Inflammatory macrophage (primary cell): ENCODE measurements at places on chromosomes 3 and 15.

- no peak for DNase-seq
Measured at GRCh38 chr3:66037330-66037985, 1.3 kb downstream of the MAGI1 start.

GRCh38 chr3:131933665-131934064 lies 101.1 kb downstream of the CPNE4 start:
- DNase-seq: no peak

GRCh38 chr3:11452312-11452711 lies 180.1 kb downstream of the ATG7 start:
- DNase-seq: no peak

- DNase-seq: no peak
Measured at GRCh38 chr15:39770748-39771689, 11.6 kb downstream of the FSIP1 start.

- DNase-seq: no peak
Measured at GRCh38 chr3:19248143-19248542, 99.8 kb downstream of the KCNH8 start.

- DNase-seq: no peak
Measured at GRCh38 chr3:47298439-47298838, 15.7 kb downstream of the KLHL18 start.

DNA sequence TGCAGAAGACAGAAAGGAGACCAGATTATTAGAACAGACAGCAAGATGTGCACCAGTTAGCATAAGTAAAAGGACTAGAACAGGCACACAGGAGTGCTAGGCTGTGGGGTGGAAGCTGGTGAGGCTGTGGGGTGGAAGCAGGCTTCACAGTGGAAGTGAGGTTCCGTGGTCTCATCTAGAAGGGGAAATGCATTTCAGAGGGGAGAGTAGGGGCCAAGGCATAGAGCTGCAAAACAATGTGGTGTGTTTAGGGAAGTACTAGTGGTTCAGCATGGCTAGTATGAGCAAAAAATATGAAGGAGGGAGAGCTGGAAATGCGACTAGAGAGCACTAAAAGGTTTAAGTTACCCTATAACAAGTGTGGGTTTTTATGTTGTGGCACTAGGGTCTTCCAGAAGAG lies 6.5 kb downstream of the POPDC2 start:
- peak; percentile 50 for DNase-seq

DNA sequence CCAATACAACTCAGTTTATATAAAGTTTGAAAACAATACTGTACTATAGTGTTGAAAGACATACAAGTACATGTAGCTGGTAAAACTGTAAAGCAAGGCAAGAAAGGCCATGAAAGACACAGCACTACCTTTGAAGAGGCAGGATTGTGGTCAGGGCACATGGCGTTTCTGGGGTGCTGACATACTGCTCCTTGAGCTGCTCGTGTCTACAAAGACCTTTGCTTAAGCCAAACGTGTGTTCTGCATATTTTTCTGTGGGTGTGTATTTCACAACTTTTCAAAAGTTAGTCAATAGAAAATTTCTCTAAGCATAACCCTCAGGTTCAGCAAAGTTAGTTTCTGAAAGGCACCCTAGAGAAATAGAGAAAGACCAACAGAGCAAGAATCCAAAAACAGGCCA lies 14.1 kb upstream of the TOPAZ1 start:
- DNase-seq: peak; percentile 87

DNA sequence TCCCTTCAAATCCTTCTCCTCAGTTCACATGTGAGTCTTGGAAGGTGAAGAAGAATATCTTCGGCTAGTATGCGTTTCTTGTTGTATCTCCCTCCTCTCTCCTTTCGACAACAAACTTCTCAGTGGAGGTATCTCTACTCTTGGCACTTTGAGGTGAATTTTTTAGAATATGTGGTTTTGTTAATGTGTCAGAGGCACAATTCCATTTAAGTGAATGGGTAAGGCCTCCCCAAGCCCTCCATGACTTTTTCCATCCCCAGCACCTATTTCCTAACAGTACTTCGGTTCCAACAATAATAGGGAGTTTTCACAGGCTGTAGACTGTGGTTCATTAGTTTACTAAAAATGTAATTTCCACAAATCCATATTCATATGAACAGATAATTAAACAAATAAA lies 74.2 kb downstream of the TM4SF4 start:
- no peak for DNase-seq

DNA sequence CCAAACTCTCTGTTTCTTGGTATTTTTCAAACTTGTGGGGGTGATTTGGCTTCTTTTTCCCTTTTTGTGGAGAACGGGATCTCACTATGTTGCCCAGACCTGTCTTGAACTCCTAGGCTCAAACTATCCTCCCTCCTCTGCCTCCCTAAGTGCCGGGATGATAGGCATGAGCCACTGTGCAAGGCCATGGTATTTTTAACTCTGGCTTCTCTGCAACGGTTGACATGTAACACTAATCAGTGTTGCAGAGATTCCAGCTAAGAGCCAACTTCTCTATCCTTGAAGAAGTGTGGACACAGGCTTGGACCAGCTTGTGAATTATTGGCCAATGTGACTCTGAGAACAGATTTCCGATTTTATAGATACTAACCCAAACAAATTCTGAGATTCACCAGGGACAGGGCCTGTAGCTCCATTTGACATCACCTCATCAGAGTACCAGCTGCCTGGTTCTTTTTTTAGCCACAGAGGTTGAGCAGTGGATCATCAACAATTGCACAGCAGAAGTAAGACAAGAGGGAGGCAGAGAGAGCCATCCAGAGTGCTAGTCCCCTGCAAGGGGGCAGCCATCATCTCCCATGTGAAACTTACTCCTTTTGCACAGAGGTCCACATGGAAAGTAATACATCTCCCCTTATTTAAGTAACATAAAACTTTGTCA lies 98.1 kb upstream of the SYNPR start:
- DNase-seq: no peak

- DNase-seq: no peak
Measured at GRCh38 chr3:58121183-58121582, 89.6 kb downstream of the DNASE1L3 start.

- no peak for DNase-seq
Measured at GRCh38 chr3:128315313-128315712, 151.4 kb downstream of the DNAJB8 start.

- DNase-seq: peak; percentile 80
Measured at GRCh38 chr3:187773233-187774184, 28.2 kb upstream of the BCL6 start.

- peak; percentile 74 for DNase-seq
Measured at GRCh38 chr3:149813367-149814281, 609 bp downstream of the RNF13 start.

- DNase-seq: no peak
Measured at GRCh38 chr3:13544293-13544831, 4.6 kb upstream of the FBLN2 start.

GRCh38 chr15:66545255-66545654 lies 20.5 kb downstream of the LCTL start:
- no peak for DNase-seq

GRCh38 chr15:41989573-41990242 lies 17.4 kb upstream of the EHD4 start:
- peak; percentile 82 for DNase-seq

DNA sequence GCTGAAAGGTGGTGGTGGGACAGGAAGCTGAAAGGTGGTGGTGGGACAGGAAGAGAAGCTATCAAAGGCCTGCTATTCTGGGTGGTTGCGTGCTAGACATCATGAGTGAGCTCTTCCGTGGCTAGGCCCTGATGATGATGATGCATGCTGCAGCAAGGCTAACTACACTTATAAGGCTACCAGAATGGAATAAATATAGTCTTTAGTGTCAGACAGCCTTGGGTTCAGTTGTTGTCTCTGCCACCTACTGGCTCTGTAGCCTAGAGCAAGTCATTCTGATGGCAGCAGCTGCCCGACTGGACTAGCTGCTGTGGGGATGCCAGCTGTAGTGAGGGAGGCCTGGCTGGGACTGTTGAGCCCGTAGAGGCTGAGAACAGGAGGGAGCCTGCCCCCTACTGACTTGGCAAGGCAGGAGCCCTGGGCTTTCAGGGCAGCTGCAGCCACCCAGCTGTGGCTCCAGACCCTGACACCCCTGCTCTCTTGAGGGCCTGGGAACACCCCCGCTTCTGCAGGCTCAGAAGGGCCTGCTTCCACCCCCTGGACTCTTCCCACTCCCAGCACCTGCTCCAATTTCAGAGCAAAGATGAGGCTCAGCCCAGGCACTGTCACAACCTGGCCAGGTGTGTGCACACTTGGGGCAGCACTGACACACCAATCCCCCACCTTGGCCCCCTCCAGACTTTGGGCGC lies 21.4 kb upstream of the ZBED2 start:
- DNase-seq: no peak

- DNase-seq: no peak
Measured at GRCh38 chr15:40335938-40336743, 4.6 kb downstream of the CCDC9B start.

DNA sequence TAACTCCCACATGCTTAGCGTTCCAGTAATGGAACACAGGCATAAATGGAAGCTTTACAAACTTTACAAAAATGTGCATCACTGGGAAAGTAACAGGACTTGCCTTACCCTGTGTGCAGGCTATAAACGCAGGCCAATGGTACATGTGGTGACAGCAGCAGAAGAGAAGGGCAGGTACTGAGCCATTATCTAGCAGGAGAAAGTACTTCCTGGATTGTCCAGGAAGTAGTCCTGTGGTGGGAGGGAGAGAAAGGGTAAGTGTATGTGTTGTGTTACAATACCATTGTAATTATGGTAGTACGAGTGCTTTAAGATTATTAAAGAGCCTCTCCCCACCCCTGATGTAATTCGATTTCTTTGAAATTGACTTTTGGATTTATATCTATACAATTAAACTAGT lies 5.3 kb downstream of the ATP1B3 start:
- no peak for DNase-seq

DNA sequence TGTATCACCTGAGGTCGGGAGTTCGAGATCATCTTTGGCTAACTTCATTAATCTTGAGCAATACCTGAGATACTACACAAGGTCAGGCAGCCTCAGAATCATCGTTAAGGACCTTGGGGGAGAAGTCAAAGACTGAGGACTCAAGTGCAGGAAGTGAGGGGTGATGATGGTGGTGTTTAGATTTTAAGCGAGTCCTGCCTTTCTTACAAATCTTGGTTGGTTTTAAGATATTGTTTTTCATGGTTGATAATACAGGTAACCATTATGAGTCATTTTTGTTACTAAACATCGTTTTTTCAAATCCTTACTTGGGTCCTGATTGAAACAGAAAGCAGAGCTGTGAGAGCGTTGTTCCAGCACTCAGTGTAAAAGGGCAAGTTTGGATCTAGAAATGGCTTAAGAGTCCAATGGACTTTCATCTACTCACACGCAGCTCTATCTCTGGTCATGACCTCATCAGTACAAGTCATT lies 4.1 kb downstream of the RASGRP1 start:
- no peak for DNase-seq

DNA sequence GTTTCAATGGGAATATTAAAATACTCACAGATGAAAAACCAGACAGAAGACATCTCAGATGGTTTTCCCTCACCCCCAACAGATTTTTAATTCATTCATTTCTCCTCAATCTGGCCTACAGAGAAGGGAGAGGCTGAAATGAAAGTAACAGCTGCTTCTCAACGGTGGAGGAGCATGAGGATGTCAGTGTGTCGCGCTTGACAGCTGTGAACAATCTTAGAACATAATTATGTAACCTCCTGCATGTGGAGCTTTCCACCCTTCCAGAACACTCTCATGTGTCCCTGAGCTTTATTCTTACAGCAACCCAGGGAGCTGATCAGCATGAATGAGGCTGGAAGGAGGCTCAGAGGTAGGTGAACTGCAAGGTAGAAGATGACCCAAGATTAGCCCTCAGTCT lies 52.7 kb downstream of the MB21D2 start:
- DNase-seq: peak; percentile 22

- no peak for DNase-seq
Measured at GRCh38 chr3:128686465-128686864, 35.8 kb upstream of the RPN1 start.

GRCh38 chr3:8739757-8740504 lies 6.3 kb downstream of the CAV3 start:
- no peak for DNase-seq

DNA sequence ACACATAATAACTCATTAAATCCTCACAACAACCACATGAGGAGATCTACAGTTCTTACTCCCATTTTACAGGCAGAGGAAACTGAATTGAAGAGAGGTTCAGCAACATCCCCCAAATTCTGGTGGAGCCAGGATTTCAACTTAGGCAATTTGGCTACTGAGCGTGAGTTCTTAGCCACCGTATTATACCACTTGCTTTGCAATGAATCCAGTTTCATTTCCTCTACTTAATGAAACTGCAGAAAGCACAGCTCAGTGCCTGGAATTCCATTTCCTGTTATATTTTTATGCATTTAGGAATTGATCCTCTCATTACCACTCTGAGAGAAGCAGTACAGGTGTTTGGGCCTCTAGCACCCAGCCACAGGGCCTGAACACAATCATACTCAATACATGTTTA lies 4.3 kb downstream of the ZNF860 start:
- DNase-seq: peak; percentile 19

- no peak for DNase-seq
Measured at GRCh38 chr3:112459750-112460149, 39.5 kb downstream of the BTLA start.

- peak; percentile 76 for DNase-seq
Measured at GRCh38 chr3:132253262-132253878, 63.8 kb upstream of the ACP3 start.

- no peak for DNase-seq
Measured at GRCh38 chr3:149613988-149614387, 43.8 kb downstream of the WWTR1 start.

- no peak for DNase-seq
Measured at GRCh38 chr3:157142315-157142714, 17.6 kb downstream of the CCNL1 start.

DNA sequence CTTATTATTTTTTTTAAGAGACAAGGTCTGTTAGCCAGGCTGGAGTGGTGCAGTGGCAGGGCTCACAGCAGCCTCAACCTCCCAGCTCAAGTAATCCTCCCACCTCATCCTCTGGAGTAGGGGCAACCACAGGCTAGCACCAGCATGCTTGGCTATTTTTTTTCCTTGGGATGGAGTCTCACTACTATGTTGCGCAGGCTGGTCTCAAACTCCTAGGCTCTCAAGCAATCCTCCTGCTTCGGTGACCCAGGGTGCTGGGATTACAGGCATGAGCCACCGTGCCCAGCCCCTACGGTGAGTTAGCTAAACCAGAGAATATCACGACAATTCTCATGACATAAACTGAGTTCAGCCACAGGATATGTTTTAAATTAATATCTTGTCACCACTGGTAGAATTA lies 2.0 kb downstream of the DCUN1D1 start:
- DNase-seq: no peak

DNA sequence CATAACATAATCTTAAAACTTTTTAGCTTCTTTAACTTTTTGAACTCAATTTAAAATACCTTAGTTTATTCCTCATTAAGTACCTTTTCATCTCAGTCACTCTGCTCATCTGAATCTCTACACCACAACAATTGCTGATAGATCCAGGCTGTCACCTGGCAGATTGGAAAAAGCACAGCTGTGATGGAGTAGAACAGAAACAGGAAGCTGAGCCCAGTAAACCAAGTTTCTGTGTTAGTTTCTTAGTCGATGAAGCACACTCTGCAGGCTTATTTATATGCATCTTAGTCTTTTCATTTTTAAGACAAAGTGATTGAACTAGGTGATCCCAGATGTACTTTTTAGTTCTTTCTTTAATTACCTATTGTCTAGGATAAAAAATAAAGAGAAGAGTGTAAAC lies 1398.0 kb upstream of the ALCAM start:
- DNase-seq: no peak

GRCh38 chr3:186580785-186581184 lies 10.3 kb downstream of the DNAJB11 start:
- no peak for DNase-seq
